NCI-H2081 (cell line): ENCODE measurements at places on chromosomes 4 and X.

- DNase-seq = no peak
Observed at GRCh38 chr4:172357006-172357540, 543.9 kb downstream of the GALNTL6 start.

GRCh38 chr4:53595204-53595603, 3.9 kb upstream of the LNX1 start:
- no peak for DNase-seq

- no peak for DNase-seq
Observed at GRCh38 chrX:14073071-14073470, 43.4 kb upstream of the GEMIN8 start.

DNA sequence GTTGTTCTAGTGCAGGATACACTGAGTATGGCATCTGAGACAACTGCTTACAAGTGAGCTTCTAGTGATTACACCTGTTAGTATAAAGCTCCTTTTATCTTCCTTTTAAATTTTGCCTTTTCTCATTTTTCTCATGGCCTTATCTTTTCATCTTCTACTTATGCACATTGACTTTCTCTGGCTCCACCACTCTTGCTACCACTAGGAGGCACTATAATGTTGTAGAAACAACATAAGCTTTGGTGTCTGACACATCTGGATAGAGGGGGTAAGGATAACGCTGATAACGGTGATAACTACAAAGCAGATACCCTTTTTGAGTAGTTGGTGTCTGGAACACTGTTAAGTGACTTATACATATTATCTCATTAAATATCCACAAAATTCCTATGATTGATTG, 187.4 kb upstream of the TEX13C start:
- no peak for DNase-seq

DNA sequence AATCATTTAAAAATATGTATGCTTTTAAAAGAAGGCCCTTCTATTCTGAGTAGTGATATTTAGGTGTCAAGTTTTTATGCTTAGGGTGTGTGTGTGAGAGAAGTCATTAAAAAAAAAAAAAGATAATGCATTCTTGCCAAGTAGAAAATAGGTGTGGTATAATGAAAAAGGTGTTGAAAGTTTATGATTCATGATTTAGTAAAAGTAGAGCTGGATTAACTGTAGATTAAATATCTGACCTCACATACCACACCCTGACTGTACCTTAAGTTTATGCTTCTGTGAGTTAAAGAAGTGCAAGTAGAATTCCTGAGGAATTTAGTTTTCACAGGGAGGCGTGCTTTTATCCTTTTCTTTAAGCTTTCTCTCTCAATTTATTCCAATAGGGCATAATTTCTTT, 71.1 kb downstream of the BMPR1B start:
- no peak for DNase-seq
